ENCODE measurements at places on chromosomes 12 and 14.

- no peak for DNase-seq
These were observed 8.1 kb upstream of the B3GNT4 start for GRCh38 chr12:122195405-122195804.

- DNase-seq, result no peak
These were observed 125.7 kb upstream of the DDHD1 start for GRCh38 chr14:53278602-53279506.

DNA sequence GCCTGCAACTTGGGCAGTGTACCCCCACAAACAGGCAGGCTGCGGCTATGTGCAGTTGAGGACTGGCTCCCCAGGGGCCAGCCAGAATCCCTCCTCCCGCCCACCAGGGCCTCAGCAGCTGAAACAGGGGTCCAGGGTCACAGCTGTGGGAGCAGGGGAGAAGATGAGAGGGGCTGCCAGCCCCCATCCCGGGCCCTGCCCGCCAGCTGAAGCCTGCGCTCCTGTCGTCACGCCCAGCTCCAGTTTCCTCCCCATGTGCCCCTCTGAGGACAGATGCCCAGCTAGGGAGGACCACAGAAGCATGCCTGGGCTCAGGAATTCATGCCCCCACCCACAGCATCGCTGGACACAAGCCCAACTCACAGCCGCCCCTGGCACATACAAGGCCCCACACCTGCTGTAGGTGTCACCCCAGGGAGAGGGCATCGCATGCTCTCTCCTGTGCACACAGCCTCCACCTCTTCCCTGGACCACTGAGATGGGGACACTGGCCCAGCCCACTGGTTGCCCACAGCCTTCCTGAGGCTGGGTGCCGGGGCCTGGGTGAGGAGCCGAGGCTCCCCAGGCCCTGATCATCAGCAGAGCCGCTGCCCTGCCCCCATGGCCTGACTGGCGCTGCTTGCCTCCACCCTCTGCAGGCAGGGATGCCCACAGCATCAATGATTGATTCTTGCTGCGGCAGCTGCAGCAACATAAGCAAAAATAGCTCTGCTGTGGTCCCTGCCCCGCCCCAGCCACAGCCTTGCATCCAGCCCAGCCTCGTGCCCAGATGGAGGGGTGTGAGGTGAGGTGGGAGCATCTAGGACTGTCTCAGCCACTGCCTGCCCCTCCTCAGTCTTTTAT lies 3.7 kb upstream of the CLBA1 start:
- DNase-seq, result no peak

GRCh38 chr14:74519316-74520074 lies 25.9 kb downstream of the ISCA2 start:
- DNase-seq, result no peak

DNA sequence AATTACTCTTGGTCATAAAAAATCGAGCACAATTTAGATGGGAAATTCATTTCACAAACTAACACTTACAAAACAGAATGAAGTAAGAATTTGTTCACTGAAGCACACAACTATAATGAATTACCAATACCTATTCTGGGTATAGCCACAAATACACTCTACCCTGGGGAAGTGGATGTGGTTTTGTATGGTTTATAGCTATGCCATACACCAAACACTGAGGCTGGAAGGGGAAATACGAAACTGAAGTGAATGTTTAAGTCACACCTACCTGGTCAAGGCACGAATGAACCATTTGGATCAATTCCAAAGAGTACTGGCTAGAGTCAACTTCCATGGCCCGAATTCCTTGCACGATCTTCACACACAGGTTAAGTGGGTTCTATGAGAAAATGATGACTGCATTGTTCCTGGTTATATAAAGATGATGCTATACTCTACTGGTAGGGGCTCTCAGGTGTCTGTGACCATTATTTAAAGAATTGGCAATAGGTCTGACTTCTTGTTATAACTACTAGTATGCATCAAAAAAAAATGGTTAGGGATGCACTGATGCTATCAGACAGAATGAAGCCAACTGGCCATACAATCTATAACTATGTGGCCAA lies 12.8 kb downstream of the NEK9 start:
- DNase-seq, result no peak

DNA sequence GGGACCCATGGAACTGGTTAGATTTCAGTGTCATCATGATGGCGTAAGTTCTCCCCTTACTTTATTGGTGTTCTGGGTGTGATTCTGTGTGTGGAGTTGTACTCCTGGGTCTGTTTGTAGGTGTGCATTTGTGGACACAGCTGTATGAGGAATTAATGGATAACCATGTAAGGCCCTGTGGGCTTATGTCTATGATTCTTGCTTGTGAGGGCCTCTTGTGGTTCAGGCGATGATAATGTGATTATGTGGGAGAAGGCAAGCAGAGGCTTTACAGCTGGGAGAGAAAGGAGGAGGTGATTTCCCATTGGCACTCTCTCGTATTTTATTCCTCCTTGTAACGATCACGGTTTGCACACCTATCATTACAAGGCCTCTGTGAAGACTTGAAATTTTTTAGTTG lies 96.1 kb downstream of the SCN8A start:
- no peak for DNase-seq

GRCh38 chr14:91968280-91968679 lies 20.8 kb upstream of the FBLN5 start:
- no peak for DNase-seq

DNA sequence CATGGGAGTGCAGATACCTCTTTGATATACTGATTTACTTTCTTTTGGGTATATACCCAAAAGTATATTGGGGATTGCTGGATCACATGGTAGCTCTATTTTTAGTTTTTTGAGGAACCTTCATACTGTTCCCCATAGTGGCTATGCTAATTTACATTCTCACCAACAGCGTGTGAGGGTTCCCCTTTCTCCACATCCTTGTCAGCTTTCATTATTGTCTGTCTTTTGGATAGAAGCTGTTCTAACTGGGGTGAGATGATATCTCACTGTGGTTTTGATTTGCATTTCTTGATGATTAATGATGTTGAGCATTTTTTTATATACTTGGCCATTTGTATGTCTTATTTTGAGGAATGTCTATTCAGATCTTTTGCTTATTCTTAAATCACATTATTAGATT lies 44.1 kb upstream of the JDP2 start:
- DNase-seq, result no peak

GRCh38 chr14:36279306-36280190 lies 40.9 kb downstream of the MBIP start:
- DNase-seq, result no peak

DNA sequence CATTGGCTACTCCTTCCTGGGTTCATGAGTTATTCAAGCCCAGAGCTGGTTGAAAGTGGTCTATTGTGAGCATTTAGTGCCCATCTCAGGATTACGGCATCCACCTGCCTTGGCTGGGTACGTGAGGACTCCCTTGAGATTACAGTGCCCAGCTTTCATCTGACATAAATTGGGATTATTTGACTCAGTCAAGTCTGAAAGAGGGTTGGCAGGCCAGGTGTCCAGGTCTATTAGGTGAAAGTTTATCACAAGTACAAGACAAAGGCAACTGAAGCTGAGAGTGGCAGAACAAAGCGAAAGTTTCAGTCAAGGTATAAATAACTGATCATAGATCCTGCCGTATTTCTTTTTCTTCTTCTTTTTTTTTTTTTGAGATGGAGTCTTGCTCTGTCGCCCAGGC lies 84.6 kb upstream of the ATF7IP start:
- no peak for DNase-seq

DNA sequence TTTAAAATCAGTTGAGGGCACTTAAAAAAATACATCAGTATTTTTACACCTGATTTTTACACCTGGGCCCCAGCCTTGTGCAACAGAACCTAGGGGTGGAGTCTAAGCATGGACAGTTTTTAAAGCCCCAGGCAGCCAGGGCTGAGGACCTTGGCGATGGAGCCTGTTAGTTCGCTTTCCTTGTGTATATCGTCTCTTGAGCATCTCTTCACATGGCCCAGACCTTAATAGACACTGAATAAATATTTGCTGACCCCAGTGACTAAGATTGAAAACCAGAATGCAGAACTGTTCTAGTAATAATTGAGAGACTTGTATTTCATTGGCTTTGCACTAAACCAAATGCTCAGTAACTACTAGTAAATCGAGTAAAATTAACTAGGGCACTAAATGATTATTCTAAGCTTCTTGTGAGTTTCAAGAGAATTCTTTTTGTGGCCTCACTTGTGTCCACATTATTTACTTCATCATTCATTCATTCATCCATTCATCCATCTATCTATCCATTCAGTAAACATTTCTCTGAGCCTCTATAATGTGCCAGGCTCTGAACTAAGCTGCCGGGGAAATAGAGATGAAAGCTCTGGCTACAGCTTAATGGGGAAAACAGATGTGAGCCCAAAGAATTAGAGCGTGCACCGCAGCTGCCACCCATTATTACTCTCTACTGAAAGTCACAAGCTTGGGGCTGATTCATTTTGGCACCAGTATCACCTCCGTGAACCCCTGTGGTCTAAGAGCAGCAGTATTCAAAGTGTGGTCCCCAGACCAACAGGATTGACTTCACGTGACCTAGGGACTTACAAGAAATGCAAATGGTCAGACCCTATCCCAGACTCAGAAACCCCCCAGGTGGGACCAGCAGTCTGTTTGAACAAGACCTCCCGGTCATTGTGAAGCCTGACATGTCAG lies 30.7 kb upstream of the BCL7A start:
- peak; percentile 75 for DNase-seq

DNA sequence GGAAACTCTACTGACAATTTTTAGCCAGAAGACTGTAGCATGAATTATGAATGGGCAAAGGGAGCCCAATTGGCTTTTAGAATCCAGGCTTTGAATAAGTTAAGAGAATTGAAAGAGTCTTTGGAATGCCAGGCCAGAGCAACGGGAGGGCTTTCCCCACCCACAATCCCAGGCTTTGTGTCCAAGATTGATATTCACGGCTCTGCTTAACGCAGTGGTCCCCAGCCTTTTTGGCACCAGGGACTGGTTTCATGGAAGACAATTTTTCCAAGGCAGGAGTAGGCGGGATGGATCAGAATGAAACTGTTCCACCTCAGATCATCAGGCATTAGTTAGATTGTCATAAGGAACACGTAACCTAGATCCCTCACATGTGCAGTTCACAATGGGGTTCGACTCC lies 79.6 kb downstream of the EPS8 start:
- no peak for DNase-seq

GRCh38 chr14:23404331-23404900 lies 3.7 kb downstream of the MYH6 start:
- DNase-seq, result no peak

DNA sequence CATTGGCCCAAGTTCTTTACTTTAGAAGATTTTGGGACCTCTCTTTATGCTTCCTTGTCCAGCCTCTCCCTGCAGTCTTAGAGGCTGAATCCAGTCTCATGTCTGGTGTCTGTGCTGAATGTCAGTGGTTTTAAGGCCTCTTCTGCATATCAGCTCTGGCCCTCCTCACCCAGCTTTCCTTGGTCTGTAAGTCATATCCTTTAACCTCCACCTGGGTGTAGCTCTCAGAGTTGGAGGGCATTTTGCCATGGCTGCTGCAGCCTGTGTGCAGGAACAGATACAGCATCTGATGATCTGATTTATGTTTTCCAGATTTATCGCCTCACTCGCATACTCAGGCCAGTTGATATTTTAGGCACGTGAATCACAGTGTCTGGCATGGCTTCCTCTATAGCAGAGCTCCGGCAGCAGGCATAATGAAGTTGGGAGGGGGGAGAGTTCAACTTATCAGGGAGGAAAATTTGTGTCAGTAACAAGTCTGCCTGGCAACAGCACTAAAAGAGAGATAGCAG lies 335.0 kb downstream of the PCNX1 start:
- no peak for DNase-seq

DNA sequence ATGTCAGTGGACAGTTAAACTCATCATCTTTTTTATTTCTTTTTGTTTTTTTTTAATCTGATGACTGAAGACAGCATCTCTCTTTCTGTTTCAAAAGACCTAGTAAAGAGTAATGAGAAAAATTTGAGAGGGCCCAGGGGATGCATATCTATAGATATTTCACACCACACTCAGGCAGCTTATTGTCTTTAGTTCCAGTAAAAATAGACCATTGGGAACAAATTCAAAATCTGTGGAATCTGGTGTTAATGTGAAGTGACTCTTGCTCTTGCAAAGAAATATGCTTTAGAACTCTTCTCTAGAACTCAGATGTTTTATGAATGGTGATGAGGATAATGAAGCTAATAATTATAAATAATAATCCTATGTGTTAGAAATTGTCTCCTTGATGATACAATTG lies 214.5 kb upstream of the ATP2B1 start:
- DNase-seq, result no peak

- no peak for DNase-seq
These were observed 219.1 kb downstream of the ESR2 start for GRCh38 chr14:64074961-64075612.
